ENCODE measurements at places on chromosomes 6 and 20. TPM values are rescaled to one million over a fixed set of nuclear protein-coding genes. Genes with fewer than 3 reads are reported as not detected.

Gene METTL24
- 2.0 TPM for total RNA-seq

Gene FOXF2
- 5.2 TPM for total RNA-seq

Gene L3MBTL3
- total RNA-seq: 2.0 TPM

Gene SYNDIG1
- 13.7 TPM for total RNA-seq

Gene AK9
- 0.75 TPM for total RNA-seq

Gene FRK
- 8.4 TPM for total RNA-seq

Gene ELOVL2
- 0.11 TPM for total RNA-seq

Gene KCNB1
- total RNA-seq: not detected

Gene BPI
- total RNA-seq: not detected

Gene TFAP2D
- not detected for total RNA-seq

Gene RBM24
- 5.4 TPM for total RNA-seq

Gene ADTRP
- total RNA-seq: not detected

DNA sequence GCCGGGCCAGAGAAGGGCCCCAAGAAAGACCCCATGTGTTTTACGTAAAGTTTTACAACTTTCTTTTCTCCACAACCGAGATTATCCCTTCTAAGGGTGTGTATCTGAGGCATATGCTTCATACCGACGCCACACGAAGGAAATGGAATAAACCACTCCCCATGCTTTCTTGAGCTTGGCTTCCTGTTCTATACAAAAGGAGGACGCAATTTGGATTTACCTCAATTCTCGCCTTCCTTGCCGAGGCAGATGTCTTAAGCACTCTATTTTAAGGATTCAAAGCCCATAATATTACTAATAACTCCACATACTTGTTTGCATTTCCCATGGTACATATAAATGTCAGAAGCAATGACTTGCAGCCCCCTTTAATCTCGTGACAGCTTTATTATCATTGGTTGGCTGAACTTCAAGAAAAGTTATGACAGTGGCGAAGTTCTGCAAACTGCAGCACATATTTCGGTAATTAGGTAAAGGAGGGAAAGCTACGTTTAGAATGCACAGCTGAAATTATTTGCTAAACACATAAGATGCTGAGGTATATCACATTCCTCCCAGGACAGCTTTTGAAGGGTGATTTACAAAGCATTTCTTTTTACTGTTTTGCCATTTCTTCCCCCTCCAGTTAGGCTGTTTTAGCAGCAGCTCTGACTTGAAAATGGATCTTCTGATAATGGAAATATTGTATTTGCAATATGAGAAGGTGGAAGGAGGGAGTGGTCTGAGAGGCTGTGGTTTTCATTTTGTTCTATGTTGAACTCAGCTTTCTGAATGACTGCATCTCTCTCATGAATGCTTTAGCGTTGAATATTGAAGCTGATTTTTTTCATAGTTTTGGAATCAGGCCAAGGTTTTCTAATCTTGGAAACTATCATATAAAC is 330.5 kb downstream of the EPHA7 start:
- H3K4me3 ChIP-seq: no peak overlapping the region
- H3K27me3 ChIP-seq: no peaks in the 10 kb centered on the region
- H3K27ac ChIP-seq: no peak overlapping the region

DNA sequence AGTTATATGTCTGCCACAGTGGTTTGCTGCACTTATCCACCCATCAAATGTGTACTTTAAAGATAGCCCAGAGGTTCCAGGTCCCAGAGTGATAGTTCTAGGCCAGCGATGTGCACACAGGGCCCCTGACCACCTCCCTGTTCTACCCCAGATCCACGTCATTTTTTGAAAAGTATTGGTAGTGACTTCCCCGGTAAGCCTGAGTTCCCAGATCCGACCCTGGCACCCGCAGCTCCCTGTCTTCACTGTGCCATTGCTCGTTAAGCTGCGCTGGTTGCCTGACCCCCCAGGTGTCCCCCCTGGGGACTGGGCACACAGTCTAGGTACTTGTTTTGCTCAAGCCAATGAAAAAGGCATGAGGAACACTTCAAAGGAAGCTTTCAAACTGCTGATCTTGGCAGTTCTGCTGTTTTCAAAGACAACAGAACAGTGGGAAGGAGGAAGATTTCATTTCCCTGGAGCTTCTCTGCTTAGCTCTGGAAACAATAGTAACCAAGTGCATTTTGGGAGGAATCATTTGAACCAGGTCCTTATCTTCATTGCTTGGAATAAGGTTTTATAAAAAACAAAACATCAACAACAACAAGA is 116.3 kb upstream of the TAB2 start:
- no peak overlapping the region for H3K4me3 ChIP-seq
- no peaks in the 10 kb centered on the region for H3K36me3 ChIP-seq
- no peaks in the 10 kb centered on the region for H3K4me1 ChIP-seq

GRCh38 chr6:151761851-151762250 is 45.6 kb upstream of the ESR1 start:
- no peak overlapping the region for H3K4me3 ChIP-seq
- H3K27ac ChIP-seq: no peak overlapping the region
- H3K4me1 ChIP-seq: peaks cover 18% of the 10 kb centered on the region
- no peaks in the 10 kb centered on the region for H3K27me3 ChIP-seq

GRCh38 chr6:43090559-43090956 is 14.4 kb downstream of the PTK7 start:
- H3K27me3 ChIP-seq: no peaks in the 10 kb centered on the region
- H3K4me1 ChIP-seq: no peaks in the 10 kb centered on the region
- H3K27ac ChIP-seq: no peak overlapping the region

DNA sequence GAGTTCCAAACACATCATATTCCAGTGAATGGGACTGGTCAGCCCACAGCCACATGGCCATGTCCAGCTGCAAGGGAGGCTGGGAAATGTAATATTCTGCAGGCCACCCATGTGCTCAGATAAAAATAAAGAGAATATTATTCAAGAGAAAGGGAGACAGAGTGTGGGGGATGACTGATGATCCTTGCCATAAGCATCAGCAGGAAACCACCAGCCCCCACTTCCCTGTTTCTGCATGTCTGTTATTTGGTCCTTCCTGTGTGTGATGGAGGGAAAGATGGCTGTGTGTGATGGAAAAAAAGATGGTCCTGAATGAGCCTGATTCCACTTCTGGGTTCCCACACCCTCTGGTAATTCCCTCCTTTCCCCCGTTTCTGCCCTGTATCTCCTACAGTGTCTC is 13.1 kb upstream of the RSPO4 start:
- H3K36me3 ChIP-seq: no peaks in the 10 kb centered on the region
- H3K4me1 ChIP-seq: no peaks in the 10 kb centered on the region
- no peak overlapping the region for H3K4me3 ChIP-seq
- H3K27ac ChIP-seq: no peak overlapping the region
- DNase-seq: no peak

DNA sequence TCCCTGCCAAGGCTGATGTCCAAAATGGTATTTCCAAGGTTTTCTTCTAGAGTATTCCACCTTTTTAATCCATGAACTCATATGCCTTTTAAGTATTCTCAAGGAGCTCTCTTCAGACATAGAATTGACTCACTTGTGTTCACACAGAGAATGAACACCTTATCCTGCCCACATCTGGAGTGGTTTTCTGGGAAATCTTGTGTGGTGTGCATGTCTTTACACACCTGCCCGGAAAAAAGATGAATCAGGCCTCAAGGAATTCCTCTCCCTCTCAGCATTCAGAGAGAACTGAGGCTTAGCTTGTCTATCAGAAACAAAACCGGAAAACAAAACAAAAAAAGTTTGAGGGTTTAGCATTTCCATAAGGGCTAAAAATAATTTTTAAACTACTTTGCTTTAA is 148.8 kb downstream of the TFAP2A start:
- no peak overlapping the region for H3K4me3 ChIP-seq
- H3K27ac ChIP-seq: no peak overlapping the region
- H3K36me3 ChIP-seq: no peaks in the 10 kb centered on the region
- no peak for DNase-seq
- no peaks in the 10 kb centered on the region for H3K4me1 ChIP-seq
- H3K27me3 ChIP-seq: no peaks in the 10 kb centered on the region

DNA sequence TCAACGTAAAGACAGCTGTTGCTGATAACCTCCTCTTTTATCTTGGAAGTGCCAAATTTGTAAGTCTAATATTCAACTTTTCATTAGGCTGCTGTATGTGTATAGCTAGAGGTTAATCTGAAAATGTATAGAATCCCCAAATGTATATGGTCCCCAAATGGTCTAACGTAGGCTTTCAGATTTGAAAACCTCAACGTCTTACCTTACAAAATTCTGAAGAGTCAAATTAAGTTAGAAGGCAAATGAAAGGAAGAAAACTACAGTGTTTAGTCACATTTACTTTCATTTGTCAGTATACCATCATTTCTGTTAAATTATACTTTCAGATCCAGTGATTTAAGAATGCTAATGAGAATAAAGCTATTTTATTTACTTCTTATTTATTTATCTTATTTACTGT is 256.9 kb downstream of the ARHGAP18 start:
- H3K36me3 ChIP-seq: no peaks in the 10 kb centered on the region
- no peak for DNase-seq

- no peak overlapping the region for H3K4me3 ChIP-seq
- DNase-seq: no peak
- no peaks in the 10 kb centered on the region for H3K4me1 ChIP-seq
- H3K27me3 ChIP-seq: no peaks in the 10 kb centered on the region
These were observed 27.0 kb downstream of the FAM83B start for GRCh38 chr6:54873599-54873998.

DNA sequence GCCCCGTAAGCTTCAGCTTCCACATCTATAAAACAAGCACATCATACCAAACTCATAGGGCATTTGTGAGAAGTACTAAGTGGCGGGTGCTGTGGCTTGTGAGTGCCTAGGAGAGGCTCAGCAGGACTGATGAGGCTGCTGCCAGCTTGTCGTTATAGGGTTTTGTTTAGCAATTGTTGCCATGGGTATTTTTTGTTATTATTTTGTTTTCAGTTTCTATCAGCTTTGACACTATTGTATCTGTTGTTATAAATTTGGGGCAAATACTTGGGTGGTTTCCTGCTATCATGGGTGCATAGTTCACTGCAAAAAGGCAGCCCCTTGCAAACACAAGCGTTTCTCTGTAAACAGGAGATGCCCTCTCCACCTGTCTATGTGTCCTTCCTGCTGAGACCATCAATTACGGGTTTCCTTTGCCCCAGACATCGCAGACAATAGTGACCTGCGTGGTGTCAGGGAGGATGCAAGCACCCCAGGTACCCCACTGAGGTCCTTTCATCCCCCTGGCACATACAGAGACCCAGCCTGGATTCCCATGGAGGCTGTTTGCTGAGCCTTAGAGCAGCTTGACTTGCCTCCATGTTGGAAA is 3.1 kb upstream of the CCDC167 start:
- H3K4me3 ChIP-seq: no peak overlapping the region
- H3K27ac ChIP-seq: no peak overlapping the region
- DNase-seq: no peak
- H3K27me3 ChIP-seq: no peaks in the 10 kb centered on the region

- H3K27ac ChIP-seq: peak overlapping the region; percentile 90
- peak; percentile 92 for DNase-seq
- peaks cover 28% of the 10 kb centered on the region for H3K4me1 ChIP-seq
- H3K36me3 ChIP-seq: no peaks in the 10 kb centered on the region
- no peaks in the 10 kb centered on the region for H3K27me3 ChIP-seq
- H3K4me3 ChIP-seq: peak overlapping the region; percentile 17
These were observed 90.9 kb downstream of the FOXO3 start for GRCh38 chr6:108651340-108652227.

DNA sequence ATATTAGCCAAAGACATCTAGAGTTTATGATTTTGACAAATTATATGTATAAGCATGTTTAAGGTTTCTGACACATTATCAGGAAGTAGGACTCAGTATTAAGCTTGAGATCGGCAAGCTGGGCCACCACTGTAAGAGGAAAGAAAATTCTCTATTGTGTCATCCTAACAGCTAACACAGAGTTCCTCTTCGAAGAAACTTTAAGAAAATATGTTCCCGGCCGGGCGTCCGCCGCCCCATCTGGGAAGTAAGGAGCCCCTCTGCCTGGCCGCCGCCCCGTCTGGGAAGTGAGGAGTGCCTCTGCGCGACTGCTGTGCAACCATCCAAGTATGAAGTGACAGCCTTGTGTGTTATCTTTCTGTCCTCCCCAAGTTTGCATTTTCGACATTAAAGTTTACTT is 23.0 kb downstream of the USP49 start:
- no peak overlapping the region for H3K4me3 ChIP-seq
- H3K27ac ChIP-seq: no peak overlapping the region
- no peak for DNase-seq
- no peaks in the 10 kb centered on the region for H3K4me1 ChIP-seq

DNA sequence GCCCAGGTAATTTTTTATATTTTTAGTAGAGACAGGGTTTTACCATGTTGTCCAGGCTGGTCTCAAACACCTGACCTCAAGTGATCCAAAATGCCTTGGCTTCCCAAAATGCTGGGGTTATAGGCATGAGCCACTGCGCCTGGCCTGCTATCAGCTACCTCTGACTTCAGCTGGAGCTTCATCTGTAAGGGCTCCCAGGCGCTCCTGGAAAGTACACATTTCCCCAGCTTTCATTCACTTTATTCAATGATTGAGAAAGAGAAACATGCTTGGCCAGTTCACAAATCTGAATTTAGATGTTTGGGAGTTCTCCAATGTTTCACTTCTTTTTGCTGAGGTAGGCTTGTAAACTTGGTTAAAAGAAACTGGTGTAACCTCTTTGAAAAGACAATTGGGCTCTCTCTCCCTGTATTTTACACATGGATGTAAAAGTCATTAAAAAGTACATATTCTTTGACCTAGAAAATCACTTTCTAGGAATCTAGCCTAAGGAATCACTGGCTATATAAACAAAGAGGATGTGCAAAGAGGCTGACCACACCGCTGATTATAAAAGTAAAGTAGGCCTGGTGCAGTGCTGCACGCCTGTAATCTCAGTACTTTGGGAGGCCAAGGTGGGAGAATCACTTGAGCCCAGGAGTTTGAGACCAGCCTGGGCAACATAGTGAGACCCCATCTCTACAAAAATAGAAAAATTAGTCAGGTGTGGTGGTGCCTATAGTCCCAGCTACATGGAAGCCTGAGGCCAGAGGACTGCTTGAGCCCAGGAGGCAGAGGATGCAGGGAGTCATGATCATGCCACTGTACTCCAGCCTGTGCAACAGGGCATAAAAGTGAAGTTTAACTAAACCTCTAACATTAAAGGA is 128.9 kb downstream of the BACH2 start:
- no peak overlapping the region for H3K4me3 ChIP-seq
- no peaks in the 10 kb centered on the region for H3K36me3 ChIP-seq
- no peaks in the 10 kb centered on the region for H3K4me1 ChIP-seq

DNA sequence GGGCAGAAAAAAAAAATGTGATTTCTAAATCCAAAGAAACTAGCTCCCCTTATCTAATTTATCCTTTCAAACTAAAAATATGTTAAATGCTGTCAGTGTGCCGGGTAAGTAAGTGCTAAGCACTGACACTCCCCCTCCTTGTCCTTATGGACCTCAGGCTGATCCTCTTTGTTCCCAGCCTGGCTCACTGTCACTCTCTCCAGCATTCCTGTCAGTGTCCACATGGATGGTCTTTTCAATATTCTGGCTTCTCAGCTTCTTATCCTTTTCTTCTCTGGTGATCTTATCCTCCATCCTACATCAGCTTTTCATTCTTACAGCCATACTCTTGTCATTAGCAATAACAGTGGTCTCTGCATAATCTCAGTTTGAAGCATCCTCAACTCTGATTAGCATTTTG is 55.0 kb downstream of the BCKDHB start:
- no peaks in the 10 kb centered on the region for H3K36me3 ChIP-seq
- DNase-seq: no peak
- H3K4me3 ChIP-seq: no peak overlapping the region
- no peak overlapping the region for H3K27ac ChIP-seq
- H3K4me1 ChIP-seq: no peaks in the 10 kb centered on the region

All from ascending aorta (tissue), 2 donors.